ENCODE measurements at places on chromosomes 16 and 17. TPM values are rescaled to one million over a fixed set of nuclear protein-coding genes. Genes with fewer than 3 reads are reported as not detected.

The ZSCAN10 gene
- not detected for total RNA-seq

The CCL4L2 gene
- total RNA-seq: not detected

The USP31 gene
- 21.3 TPM for total RNA-seq

The TMEM256 gene
- 56.9 TPM for total RNA-seq

The AOC3 gene
- total RNA-seq: 0.04 TPM

The VAT1L gene
- total RNA-seq: 1.1 TPM

The ADAMTS18 gene
- 5.5 TPM for total RNA-seq
